ENCODE measurements at places on chromosomes 5 and 9. TPM values are rescaled to one million over a fixed set of nuclear protein-coding genes. Genes with fewer than 3 reads are reported as not detected.

C9orf43 gene
- total RNA-seq = 0.60 TPM

RNF183 gene
- total RNA-seq = not detected

SLC36A3 gene
- total RNA-seq = not detected

OBP2B gene
- not detected for total RNA-seq

TUBB4B gene
- total RNA-seq = 818 TPM

SLC1A3 gene
- not detected for total RNA-seq

ORM2 gene
- total RNA-seq = not detected

GOLGA1 gene
- 12.3 TPM for total RNA-seq
